ENCODE measurements at places on chromosomes 16 and 17.

DNA sequence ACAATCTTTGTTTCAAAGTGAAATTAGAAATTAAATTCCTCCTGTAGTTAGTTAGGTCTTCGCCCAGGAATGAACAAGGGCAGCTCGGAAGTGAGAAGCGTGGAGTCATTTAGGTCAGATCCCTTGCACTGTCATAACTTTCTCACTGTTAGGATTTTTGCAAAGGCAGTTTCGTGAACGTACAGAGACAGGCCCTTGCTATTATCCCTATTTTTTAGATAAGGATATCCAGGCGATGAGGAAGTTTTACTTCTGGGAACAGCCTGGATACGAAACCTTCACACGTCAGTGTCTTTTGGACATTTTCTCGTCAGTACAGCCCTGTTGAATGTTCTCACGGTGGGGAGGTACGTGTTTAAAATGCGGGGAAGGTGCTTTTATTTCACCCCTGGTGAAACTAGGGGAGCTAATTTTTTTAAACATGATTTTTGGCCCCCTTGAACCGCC is 318 bp upstream of the RBL2 start:
- no peak for DNase-seq

GRCh38 chr17:74117999-74118421 is 85.5 kb upstream of the RPL38 start:
- DNase-seq = no peak

DNA sequence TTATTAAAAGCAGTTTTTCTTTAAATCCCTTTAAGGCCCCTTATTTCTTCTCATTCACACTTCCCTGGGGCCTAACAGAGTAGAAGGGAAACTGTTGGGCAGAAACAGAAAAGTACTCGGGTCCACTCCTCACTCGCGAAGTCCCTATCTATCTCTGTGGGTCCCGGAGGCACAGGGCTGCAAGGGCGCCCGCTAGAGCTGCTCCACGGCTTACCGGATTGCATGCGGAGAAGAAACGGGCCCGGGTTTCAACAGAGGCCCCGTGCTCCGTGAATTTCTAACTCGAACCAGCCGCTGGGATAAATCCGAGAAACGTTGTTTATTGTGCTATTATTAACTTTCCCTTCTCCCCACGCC is 4.3 kb downstream of the CBLN1 start:
- no peak for DNase-seq

DNA sequence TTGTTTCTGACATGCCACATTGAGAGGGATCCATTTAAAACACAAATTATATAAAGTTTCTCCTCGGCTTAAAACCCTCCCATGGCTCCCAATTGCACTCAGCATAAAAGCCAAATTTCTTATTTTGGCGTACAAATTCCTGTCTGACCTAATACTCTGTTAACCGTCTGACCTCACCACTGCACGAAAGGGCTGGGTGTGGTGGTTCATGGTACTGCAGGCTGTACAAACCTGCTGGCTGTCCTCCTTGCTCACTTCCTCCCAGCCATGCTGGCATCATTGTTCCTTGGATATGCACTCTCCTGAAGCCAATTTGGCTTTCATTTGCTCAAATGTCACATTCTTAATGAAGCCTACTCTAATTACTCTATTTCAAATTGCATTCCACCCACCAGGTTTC is 301.6 kb upstream of the C16orf82 start:
- no peak for DNase-seq

- no peak for DNase-seq
Observed at GRCh38 chr17:1914661-1915083, 84.9 kb downstream of the RPA1 start.

DNA sequence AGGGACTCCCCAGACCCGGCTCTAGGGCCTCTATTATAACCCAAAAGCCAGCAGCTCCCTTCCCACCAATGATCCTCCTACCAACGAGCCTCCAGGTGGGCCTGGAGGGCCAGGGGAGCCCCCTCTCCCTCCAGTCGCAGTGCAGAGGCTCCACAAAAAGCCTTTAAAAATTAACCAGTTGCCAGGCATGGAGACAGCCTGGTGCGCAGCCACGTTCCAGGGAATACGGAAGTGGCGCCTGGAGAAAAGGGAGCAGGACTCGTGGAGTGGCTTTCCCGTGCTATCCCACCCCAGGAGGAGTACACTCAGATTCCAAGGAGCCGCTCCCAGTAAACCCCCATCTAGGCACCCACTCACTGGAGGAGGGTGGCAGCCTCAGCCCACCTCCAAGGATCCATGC is 112.3 kb downstream of the ZNF423 start:
- DNase-seq = no peak
